Muscle of leg (tissue), 16 donors: ENCODE measurements at places on chromosomes 1 and 21. TPM values are rescaled to one million over a fixed set of nuclear protein-coding genes. Genes with fewer than 3 reads are reported as not detected.

DNA sequence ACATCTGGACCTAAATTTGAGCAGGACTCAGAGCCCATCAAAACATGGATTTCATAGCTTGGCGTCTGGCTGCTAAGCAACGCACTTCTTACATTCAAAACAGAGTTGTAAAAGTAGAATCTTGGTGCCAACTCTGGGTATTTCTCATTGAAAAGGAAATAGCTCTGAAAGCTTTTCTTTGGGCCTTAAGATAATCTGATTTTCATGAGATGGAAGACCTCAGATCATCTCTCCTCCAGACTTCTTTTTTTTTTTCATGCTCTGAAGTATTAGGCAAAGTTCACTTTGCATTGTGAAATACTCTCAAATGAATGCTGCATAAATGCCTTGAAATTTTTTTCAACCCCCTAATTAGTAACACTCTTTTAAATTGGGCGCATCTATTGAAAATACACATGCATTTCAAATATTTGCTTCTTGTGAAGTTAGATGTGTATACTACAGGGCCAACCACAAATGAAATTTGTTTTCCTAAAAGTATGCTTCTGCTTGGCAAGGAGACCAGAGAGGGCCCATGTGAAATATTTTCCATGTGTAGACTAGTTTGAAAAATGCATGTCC is 4.2 kb downstream of the ADAMTS5 start:
- DNase-seq, result peak; percentile 77

DNA sequence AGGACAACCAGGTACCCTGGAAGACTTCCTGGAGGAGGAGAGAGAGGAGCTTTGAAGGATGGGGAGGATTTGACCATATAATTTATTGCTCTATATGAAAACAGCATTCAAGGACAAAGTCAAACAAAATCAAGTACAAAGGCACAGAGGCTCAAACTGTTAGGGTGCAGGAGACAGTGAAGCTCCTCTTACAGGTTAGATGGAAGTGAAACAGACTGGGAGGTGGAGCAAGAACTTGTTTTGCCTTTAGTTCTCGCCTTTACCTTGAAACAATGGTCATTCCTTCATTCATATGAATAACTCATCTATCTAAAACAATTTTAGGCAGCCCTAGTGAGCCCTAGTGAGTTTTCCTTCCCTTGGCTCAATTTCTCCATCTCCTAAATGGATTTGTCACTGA is 199.6 kb downstream of the HIVEP3 start:
- DNase-seq, result no peak

GRCh38 chr1:23263380-23263887 is 46.1 kb upstream of the HTR1D start:
- DNase-seq, result no peak

DNA sequence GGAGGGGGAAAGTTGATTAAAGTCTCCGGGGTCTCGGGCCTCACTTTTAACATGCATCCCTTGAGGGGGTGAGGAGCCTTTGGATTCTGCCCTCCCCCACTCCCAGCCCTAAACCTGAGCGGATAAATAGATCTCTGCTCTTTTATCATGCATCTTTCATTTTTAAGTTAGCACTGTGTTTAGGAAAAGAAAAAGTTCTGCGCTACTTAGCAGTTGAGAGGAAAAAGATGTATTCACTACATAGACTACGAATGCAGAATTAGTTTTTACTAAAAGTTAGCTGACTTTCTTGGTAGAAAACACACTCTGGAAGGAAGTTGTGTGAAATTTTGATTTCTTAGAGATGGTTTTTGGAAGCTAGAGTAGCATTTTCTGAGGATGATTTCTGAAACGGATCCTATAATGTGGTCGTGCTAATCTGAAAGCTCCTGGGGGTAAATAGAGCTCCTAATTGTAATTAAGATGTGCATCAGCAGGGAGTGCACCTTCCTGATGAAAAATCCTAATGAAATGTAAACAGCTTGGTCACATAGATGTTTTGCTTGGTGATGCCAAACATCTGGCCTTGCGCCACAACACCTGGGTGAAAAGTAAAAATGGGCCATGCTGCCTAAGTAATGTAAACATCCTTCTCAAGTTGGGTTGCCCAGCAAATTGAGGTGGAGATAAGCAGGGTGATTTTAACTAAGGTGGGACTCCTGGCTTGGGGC is 1.8 kb downstream of the ROR1 start:
- DNase-seq, result no peak

DNA sequence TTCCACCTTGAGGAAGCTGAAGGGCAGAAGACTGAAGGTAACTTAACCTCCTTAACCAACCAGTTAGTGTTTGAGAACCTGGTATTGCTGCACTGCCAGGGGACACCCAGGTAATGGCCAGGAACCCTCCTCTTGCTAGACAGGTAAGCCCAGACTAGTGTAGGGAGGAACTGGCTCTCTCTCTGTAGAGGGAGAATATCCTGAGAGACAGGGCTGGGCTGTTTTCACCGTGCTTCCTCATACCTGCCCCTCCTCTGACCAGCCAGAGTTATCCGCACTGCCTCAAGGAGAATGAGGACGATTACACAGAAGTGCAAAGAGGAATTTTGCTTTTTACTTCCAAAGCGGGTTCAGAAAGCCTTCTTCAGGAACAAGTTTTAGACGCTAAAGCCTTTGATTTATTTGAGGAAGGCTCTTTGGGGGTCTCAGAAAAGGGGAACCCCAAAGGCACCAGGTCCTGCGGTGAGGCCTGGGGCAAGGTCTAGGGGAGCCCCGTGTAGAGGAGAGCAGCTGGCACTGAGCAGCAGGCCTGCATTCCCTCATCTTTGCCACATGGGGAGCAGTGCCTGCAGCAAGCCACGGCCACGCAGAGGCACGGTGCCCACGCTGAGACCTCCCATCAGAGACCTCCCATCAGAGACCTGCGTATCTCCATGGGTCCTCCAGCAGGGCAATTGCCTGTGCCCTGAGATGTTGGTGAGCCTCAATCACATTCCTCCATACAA is 13.5 kb downstream of the GNG4 start:
- DNase-seq, result no peak

The TNFRSF4 gene
- 3.2 TPM for total RNA-seq

GRCh38 chr1:32870615-32871363 is at the start of gene FNDC5:
Gene FNDC5, minus strand, starts transcription at chr1:32870912.
- DNase-seq, result peak; percentile 79
